ENCODE measurements at places on chromosomes 11 and 22.

GRCh38 chr11:2527621-2528291 is 82.9 kb downstream of the KCNQ1 start:
- DNase-seq: no peak

GRCh38 chr11:102384419-102385079 is 37.5 kb downstream of the BIRC2 start:
- no peak for DNase-seq

DNA sequence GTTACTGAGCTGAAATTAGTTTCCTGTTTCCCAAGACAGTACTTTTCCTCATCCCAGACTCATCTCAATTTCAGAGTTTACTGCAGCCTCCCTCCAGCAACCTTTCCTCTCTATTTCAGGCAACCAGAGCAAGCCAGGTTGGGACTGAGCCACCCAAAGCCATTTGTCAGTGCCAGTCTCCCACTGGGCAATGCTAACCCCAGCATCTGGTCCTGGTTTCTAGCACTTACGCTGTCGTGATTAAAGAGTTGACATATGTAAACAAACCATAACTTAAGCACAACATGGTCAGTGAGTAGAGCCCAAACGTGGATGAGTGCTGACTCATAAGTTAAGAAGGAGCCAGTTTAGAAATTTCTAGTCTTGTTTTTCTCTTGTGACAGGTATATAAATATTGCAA is 119.6 kb upstream of the BLID start:
- DNase-seq: no peak

DNA sequence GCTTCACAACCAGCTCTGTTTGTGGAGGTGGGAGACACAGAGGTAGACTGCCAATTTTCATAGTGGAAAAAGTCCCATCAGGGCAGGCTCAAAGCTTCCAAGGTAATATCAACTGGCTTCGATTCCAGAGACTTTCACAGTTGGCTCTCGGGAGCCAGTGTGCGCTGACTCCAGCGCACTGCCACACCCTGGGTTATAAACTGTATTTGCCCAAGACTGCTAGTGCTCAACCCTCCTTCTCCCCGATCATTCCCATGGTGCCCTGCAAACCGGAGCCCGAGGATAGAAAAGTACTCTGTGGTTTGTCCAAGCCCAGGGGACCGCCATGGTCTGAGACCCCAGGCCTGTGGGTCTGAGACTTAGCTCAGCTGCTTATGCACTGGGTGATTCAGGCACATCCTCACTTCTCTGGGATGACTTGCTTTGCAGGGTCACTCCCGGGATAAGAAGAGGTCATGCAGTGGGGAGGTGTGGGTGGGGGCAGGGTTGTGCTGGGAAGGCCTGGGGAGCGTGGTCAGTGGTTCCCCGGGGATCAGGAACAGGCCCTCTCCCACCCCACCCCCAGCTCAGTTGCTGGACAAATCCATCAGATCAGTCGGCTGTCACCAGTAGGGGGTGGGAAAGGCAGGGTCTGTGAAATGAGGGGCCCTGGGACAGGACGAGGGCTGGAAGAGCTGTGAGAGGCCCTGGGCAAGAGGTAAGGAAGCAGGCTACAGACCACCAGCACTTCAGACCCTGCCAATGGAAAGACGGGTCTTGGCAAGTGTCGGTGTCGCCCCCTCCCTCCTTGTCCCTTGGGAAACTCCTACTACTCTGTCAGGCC is 26.7 kb upstream of the PICK1 start:
- DNase-seq: no peak

- DNase-seq: no peak
Measured at GRCh38 chr11:109062445-109062844, 359.5 kb upstream of the C11orf87 start.

GRCh38 chr11:121038648-121039409 is 14.9 kb downstream of the TBCEL start:
- no peak for DNase-seq

- DNase-seq: no peak
Measured at GRCh38 chr11:132072858-132073211, 702.4 kb downstream of the NTM start.

DNA sequence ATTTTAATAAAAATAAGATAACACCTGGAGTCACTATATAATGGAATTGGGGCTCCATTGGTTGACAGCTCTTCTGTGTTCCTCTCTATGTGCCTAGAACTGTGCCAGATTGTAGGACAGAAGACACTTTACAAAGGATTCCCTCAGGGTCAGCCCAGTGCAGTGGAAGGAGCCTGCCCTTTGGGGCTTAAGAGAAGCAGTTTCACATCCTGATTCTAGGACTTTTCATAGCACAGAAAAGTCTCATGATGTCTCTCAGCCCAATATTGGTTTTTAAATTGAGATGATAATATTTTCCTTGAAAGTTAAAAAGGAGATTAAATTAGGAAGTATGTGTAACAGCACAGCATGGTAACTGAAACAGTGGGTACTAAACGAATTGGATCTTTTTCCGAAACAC is 7.1 kb downstream of the PLAAT4 start:
- DNase-seq: no peak

Measured in activated CD8-positive, alpha-beta memory T cell treated with anti-CD3 and anti-CD28 coated beads for 4 hours (primary cell).